ENCODE measurements at places on chromosomes 16 and 17. TPM values are rescaled to one million over a fixed set of nuclear protein-coding genes. Genes with fewer than 3 reads are reported as not detected.

GRCh38 chr16:84088695-84089395 is 27.9 kb downstream of the MBTPS1 start:
- DNase-seq: no peak
- no peak overlapping the region for H3K4me3 ChIP-seq
- no peaks in the 10 kb centered on the region for H3K4me1 ChIP-seq
- no peak overlapping the region for H3K27ac ChIP-seq

The TEKT1 gene
- not detected for total RNA-seq

GRCh38 chr17:54974759-54975158 is 6.2 kb downstream of the STXBP4 start:
- H3K27me3 ChIP-seq: no peaks in the 10 kb centered on the region
- H3K36me3 ChIP-seq: no peaks in the 10 kb centered on the region
- H3K4me1 ChIP-seq: no peaks in the 10 kb centered on the region
- DNase-seq: no peak
- H3K27ac ChIP-seq: no peak overlapping the region
- H3K4me3 ChIP-seq: no peak overlapping the region

GRCh38 chr17:65797101-65797500 is 235.7 kb upstream of the AXIN2 start:
- H3K4me3 ChIP-seq: no peak overlapping the region
- H3K27ac ChIP-seq: no peak overlapping the region
- no peaks in the 10 kb centered on the region for H3K4me1 ChIP-seq
- H3K27me3 ChIP-seq: no peaks in the 10 kb centered on the region
- no peak for DNase-seq
- H3K36me3 ChIP-seq: no peaks in the 10 kb centered on the region

The BCO1 gene
- total RNA-seq: 1.1 TPM

- no peak overlapping the region for H3K4me3 ChIP-seq
- H3K36me3 ChIP-seq: no peaks in the 10 kb centered on the region
- H3K27ac ChIP-seq: no peak overlapping the region
- DNase-seq: no peak
- no peaks in the 10 kb centered on the region for H3K4me1 ChIP-seq
These were observed 8.4 kb downstream of the DPEP1 start for GRCh38 chr16:89621698-89622409.

- H3K36me3 ChIP-seq: no peaks in the 10 kb centered on the region
- no peaks in the 10 kb centered on the region for H3K4me1 ChIP-seq
- H3K27me3 ChIP-seq: no peaks in the 10 kb centered on the region
- peak overlapping the region; percentile 68 for H3K27ac ChIP-seq
- H3K4me3 ChIP-seq: peak overlapping the region; percentile 81
- DNase-seq: peak; percentile 81
These were observed 629 bp upstream of the RNF135 start for GRCh38 chr17:30969989-30970830.

- H3K4me3 ChIP-seq: no peak overlapping the region
- peaks cover 6% of the 10 kb centered on the region for H3K4me1 ChIP-seq
- H3K27ac ChIP-seq: peak overlapping the region; percentile 55
- H3K27me3 ChIP-seq: no peaks in the 10 kb centered on the region
- no peak for DNase-seq
These were observed 23.1 kb upstream of the TMEM94 start for GRCh38 chr17:75433218-75433783.
